ENCODE measurements at places on chromosomes 5 and 9.

GRCh38 chr9:72443855-72444254 is 77.6 kb upstream of the TMC1 start:
- DNase-seq: no peak

DNA sequence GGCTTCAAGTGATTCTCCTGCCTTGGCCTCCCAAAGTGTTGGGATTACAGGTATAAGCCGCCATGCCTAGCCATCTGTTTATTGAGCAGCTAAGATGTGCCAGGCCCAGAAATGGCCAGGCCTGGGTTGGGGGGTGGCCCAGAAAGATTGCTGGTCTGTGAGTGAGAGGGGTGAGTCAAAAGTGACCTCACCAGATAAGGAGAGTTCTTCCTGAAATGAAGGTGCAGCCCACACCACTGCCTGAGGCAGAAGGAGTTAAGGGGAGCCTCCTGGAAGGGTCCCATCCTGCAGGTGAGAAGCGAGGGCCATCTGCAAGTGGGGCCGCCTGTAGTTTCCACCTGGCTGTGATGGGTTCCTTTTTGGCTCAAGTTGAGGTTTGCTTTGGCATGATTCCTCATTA is 96.9 kb upstream of the KLF4 start:
- DNase-seq: no peak

GRCh38 chr9:90986161-90986560 is 184.5 kb downstream of the SYK start:
- no peak for DNase-seq

- DNase-seq: no peak
Measured at GRCh38 chr9:126971261-126971660, 56.7 kb downstream of the RALGPS1 start.

DNA sequence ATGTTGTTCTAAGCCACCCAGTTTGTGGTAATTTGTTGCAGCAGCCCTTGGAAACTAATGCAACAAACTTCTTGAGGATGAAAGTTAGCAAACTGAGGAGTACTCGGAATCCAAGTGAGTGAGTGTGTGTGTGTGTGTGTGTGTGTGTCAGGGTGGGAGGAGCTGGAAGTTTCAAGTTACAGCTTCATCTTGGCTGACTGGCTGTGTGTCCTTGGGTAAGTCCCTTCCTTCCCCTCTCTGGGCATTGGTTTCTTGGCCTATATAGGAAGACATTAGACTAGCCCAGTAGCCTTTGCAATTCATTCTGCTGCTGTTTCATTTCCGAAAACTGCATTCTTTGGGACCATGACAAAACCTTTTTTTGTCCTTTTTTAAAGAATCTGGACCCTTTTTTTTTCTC is 157.2 kb downstream of the MELK start:
- no peak for DNase-seq

All from HCT116 (cell line).